ENCODE measurements at places on chromosomes 12 and 14.

GRCh38 chr14:105260959-105261358 is 12.6 kb downstream of the BTBD6 start:
- DNase-seq = no peak

GRCh38 chr14:57413849-57414248 is 23.5 kb downstream of the NAA30 start:
- DNase-seq = no peak

DNA sequence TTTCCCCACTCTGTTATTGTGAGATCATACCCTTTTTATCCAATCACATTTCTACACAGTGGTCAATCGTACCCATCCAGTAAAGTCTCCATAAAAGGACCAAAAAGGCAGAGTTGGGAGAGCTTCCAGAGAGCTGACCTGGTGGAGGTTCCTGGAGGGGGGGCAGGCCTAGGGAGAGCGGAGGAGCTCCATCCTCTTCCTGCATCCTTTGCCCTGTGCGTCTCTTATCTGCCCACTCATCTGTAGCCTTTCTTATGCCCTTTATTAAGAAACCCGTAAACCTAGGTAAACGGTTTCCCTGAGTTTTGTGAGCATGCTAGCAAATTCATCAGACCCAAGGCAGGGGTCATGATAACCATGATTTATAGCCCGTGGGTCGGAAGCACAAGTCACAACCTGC is 26.2 kb downstream of the EVL start:
- DNase-seq = no peak

- DNase-seq = no peak
These were observed 209.0 kb upstream of the FBXO33 start for GRCh38 chr14:39641224-39641623.

GRCh38 chr12:109772622-109773321 is 59.1 kb downstream of the FAM222A start:
- no peak for DNase-seq

DNA sequence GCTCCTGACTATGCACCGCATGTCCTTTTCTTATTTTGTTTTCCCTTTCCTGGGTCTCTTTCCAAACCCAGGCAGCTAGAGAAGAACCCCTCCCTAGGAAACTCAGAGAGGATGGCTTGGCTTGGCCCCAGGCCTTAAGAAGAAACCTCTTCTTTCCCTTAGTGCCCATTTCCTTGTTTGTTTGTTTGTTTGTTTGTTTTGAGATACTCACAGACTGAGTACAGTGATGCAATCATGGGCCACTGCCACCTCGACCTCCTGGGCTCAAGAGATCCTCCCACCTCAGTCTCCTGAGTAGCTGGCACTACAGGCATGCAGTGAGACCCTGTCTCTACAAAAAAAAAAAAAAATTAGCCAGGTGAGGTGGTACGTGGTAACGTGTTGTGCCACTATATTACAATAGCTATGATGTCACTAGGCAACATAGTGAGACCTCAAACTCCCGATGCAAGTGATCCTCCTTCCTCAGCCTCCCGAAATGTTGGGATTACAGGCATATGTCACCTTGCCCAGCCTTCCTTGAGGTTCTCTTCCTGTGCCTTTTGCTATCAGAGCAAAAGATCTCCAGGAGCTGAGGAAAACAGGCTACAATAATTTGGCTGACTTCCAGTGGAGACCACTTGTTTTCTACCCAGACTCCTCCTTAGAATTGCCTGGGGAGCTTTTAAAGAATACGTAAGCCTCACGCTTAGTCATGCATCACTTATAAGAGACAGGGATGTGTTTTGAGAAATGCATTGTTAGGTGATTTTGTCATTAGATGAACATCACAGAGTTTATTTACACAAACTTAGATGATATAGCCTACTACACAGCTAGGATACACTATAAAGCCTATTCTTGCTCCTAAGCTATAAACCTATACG is 34.5 kb upstream of the LGALS3 start:
- DNase-seq = no peak

GRCh38 chr14:93548102-93548843 is 117.5 kb downstream of the UNC79 start:
- DNase-seq = no peak

DNA sequence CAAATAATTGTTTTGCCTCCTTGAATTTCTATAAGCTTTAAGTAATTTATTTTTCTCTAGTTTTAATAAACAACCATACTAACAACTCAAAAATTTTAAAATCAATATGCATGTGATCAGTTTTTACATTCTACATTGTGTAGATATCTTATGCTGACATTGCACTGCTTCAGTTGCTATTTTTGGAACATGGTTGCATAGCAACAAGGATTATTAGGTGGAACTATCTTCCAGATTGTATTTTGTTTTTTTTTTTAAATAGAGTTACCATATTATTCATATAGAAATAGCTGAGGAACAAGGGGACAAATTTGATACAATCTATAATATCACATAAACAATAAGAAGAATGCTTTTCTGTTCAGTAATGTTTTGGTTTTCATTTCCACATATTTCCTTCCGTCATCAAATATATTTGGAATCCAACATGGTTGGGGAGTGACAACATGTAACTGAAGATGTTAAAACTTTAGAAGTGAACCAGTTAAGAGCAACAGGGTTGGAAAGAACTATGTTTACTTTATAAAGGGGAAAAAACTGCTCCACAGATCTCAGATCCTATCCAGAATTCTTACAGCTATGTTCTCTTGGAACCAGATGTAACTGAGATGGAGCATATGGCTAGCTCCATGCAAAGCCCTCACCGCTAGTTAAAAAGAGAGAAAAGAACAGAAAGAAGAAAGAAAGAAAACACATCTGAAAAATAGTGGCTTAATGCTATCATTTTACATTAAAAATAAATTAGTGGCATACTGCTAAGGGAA is 235.5 kb downstream of the NELL2 start:
- DNase-seq = no peak

DNA sequence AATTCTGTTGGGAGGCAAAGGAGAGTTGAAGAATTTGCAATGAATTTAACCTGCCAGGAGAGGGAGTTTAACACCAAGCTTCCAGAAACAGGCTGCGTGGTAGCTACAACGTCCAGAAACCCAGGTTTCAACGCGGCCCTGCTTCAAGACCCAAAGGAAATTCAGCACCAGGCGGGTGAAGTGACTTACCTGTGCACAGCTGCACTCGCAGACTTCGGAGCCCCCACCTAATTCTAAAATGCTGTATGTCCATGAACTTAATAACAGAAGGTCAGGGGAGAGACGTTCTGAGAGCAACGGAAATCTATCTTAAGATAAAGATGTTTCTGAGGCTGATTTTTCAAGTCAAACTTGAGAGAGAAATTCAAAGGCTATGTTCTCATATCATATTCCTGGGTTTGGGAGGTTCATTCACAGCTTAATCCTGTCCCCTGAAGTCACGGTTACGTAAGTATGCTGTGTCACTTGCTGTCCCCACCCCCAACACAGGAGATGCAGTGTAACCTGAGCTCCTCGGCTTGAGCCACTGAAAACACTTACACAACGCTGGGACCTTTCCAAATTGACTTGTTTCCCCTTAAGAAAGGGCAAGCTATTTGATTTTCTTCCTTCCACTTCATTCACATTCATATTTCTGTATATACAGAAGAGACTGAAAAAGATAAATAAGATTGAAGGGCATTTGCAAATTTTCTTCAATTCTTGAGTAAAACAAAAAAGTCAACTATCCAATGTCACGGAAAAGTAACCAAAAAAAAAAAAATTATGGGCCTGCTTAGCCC is 22.7 kb downstream of the CLIP1 start:
- peak; percentile 86 for DNase-seq

Measured in HL-60 (cell line).